ENCODE measurements at places on chromosomes 6 and 20. TPM values are rescaled to one million over a fixed set of nuclear protein-coding genes. Genes with fewer than 3 reads are reported as not detected.

Gene PRDM13
- total RNA-seq = not detected

Gene PTK6
- total RNA-seq = 12.9 TPM

Gene TGM3
- not detected for total RNA-seq

- DNase-seq = no peak
These were observed 86.7 kb downstream of the TASP1 start for GRCh38 chr20:13552061-13552460.

DNA sequence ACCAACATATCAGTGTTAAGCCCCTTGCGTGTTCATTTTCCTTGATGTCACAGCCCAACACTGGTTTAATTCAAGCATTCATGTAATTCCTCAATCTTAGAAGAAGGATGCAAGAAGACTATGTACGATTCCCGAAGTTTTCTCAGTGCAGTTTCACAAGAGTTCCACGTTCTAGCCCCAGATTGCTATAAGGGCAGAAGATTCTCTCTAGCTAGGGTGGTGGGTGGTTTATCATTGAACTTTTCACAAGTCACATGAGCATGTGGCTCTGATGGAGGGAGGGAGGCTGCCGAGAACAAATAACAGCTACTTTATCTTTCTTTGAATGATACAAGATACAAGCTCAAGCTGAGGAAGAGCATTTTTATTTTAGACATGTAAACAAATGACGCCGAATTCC lies 71.9 kb upstream of the NHSL1 start:
- DNase-seq = no peak
